Amniotic stem cell (primary cell): ENCODE measurements at places on chromosomes 11 and 22.

DNA sequence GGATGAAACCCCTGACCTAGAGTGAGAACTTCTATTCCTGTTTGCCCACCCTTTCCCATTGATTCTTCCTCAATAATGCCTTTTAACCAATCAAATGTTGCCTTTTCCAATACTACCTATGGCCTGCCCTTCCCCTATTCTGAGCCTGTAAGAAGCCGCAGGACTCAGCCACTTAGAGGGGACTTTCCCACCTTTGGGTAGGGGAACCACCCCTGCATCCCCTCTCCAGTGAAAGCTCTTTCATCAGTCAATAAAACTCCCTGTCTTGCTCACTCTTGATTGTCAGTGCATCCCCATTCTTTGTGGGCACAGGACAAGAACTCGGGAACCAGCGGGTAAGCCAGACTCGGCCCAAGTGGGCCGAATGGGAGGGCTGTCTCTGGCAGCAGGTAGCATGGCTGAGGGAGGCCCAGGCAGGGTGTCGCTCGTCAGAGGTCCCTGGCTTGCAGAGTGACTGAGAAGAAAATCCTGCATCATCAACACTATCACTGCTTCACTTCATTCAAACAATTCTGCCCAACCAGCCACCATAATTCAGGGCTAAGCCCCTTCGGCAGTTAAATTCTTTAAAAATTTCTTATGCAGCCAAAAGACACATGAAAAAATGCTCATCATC lies 30.4 kb downstream of the LDHAL6A start:
- no peak for DNase-seq

- DNase-seq: peak; percentile 84
These were observed 242.3 kb downstream of the SWAP70 start for GRCh38 chr11:9905960-9906791.

GRCh38 chr11:70853068-70853769 lies 399.2 kb downstream of the SHANK2 start:
- DNase-seq: no peak

- no peak for DNase-seq
These were observed 53.9 kb upstream of the TBCEL start for GRCh38 chr11:120969993-120970392.

DNA sequence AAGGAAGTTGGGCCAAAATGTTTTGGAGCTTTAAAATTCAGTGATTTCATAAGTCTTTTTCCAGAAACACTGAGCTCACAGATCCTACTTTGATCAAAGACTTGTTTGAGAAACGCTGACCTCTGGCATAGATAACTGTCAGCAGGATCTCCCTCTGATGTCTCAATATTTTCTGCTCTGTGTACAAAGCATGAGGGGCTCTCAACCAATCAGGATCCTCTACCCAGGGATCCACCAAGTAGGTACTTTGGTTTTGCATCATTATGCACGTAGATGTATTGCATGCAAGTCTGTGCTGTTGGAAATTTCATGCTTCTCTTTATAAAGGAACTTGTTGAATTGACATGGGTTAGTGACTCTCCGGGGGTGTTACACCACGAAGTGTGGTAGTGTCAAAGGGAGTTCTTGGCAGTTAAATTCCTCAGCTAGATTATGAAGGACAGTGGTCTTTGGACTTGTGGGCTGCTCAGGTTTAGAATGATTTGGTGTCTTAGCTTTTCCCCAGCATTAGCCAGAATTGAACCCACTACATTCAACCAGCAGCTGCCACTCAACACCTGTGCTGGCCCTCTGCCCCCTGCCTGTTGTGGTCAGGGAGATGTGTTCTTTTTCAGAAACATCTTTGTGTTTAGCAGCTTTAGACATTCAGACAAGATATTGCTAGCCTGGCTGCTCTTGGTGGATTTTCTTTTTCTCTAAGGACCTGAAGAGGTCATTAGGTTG lies 1.7 kb upstream of the DIXDC1 start:
- no peak for DNase-seq
